ENCODE measurements at places on chromosomes 12 and 14.
A peak's percentile ranks its signal among the peaks of the same experiment; 100 is the strongest.

DNA sequence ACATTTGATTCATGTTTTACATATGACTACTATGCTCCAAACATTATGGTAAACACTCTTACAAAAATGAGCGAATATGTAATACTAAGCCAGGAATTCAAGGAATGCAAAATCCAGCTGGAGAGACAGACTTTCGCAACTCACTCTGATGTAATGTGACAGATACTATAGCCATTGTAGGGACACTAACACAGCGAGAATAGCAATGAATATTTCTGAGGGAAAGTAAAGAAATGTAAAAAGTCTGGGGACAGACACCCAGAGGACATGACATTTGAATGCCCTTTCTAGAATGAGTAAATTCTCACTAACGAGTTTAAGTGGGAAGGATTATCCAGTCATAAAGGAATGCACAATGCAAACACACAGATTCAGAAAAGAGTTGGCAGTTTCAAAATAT lies 121.9 kb downstream of the PIK3C2G start:
- DNase-seq: no peak

- DNase-seq: no peak
These were observed 62.6 kb downstream of the SLC24A4 start for GRCh38 chr14:92385561-92385960.

DNA sequence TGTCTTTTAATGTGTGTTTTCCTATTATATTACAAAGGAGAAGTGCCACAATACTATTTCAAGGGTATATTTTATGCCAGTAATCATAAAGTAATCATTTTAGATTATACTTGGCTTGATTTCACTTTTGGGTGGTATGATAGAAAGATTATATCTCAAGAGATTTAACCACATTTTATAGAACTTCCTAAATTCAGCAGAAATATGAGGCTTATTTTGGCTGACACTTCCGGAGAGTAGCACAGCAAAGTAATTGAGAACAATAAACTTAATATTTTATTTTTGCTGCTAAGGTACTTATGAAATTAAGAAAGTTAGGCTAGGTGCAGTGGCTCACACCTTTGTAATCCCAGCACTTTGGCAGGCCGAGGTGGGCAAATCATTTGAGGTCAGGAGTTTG lies 319.1 kb downstream of the NPAS3 start:
- no peak for DNase-seq

DNA sequence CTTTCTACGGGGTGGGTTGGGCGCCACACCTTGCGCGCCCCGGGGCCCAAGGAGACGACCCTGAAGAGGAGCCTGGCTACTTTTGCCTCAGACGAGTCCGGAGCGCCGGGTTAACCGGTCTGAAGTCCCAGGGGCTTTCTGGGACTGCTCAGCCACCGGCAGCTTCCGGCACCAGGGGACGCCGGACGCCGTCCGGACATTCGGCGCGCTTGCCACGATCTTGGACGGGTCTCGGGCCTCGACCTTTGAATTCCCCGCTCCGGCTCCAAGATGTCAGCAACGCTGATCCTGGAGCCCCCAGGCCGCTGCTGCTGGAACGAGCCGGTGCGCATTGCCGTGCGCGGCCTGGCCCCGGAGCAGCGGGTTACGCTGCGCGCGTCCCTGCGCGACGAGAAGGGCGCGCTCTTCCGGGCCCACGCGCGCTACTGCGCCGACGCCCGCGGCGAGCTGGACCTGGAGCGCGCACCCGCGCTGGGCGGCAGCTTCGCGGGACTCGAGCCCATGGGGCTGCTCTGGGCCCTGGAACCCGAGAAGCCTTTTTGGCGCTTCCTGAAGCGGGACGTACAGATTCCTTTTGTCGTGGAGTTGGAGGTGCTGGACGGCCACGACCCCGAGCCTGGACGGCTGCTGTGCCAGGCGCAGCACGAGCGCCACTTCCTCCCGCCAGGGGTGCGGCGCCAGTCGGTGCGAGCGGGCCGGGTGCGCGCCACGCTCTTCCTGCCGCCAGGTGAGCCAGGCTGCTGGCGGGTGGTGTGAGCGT lies at the start of gene ACOT4:
Gene ACOT4 (plus strand): TSS at position 184 of the 760 bp plus-strand sequence. CDS start 87 bp downstream, at position 271.
- DNase-seq: peak; percentile 45
